NCI-H526 (cell line): ENCODE measurements at places on chromosomes 5 and 9.

DNA sequence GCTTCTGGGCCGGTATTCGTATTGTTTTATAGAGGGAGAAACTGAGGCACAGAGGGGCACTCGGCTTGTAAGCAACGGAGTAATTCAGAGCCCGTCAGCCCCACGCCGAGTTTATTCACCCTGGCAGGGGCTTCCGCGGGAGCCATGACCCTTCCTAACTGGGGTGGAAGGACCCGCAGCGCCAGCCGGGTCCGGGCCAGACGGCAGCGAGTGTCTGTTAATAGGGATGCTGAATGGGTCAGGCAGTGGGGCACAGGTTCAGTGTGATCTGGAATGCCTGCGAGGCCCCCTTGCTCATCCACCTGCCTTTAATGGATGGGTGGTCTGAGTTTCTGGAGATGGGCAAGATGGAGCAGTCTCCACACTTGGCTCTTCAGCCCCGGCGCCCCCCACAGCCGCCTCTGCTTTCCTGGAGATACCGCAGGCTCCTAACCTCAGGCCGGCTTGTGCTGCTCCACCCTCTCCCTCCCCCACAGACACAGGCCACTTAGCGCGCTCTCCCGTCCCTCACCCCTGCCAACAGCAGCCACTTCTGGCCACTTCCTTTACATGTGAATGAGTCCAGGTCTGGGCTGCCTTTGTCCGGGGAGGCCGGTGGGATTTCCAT, 147.1 kb downstream of the ERCC6L2 start:
- DNase-seq, result no peak

- DNase-seq, result no peak
These were observed 16.3 kb upstream of the SPINK4 start for GRCh38 chr9:33223696-33224095.

- no peak for DNase-seq
These were observed 178.7 kb downstream of the CEMIP2 start for GRCh38 chr9:71589612-71590011.

DNA sequence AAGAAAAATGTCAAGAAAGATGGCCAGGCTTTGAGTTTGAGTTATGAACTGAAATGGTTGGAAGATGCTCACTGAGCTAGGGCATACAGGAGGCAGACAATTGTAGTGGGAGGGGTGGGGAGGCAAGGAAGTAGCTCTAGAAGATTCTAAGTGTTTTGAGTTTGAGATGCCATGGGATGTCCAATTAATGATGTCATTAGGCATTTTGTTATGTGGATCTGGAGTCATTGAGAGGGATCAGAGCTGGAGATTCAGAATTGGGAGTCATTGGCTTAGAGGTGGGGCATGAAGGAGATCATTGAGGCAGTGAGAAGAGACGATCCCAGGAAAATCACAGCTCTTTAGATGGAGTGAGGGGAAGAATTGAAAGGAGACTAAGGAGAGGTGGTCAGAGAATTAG, 111.5 kb upstream of the ZNF618 start:
- no peak for DNase-seq
